Activated naive CD4-positive, alpha-beta T cell treated with anti-CD3 and anti-CD28 coated beads for 36 hours (primary cell): ENCODE measurements at places on chromosomes 6 and 20. TPM values are rescaled to one million over a fixed set of nuclear protein-coding genes. Genes with fewer than 3 reads are reported as not detected.

GJA10 gene
- not detected for total RNA-seq

TLDC2 gene
- total RNA-seq: not detected

DAAM2 gene
- not detected for total RNA-seq

PKIB gene
- total RNA-seq: not detected

BIRC7 gene
- not detected for total RNA-seq

LY86 gene
- total RNA-seq: 2.0 TPM

LPIN3 gene
- total RNA-seq: 1.0 TPM

RAET1G gene
- total RNA-seq: not detected

C6orf132 gene
- 0.14 TPM for total RNA-seq

ZNF335 gene
- total RNA-seq: 28.0 TPM

OPN5 gene
- total RNA-seq: not detected

CLPSL2 gene
- total RNA-seq: not detected

ADGRB3 gene
- not detected for total RNA-seq

BEND3 gene
- total RNA-seq: 2.6 TPM

RNF8 gene
- 19.4 TPM for total RNA-seq

ZNF165 gene
- total RNA-seq: 6.5 TPM

TMC2 gene
- not detected for total RNA-seq

CLDN20 gene
- total RNA-seq: not detected

HLA-DQA1 gene
- total RNA-seq: 0.81 TPM

GSTA1 gene
- total RNA-seq: not detected

RNF217 gene
- total RNA-seq: 2.4 TPM

SRMS gene
- not detected for total RNA-seq

PRSS16 gene
- total RNA-seq: 1.3 TPM

ZBTB24 gene
- 7.4 TPM for total RNA-seq

RBBP9 gene
- total RNA-seq: 17.3 TPM

NRN1 gene
- total RNA-seq: 0.20 TPM

NOL4L gene
- 24.8 TPM for total RNA-seq

DCDC2 gene
- not detected for total RNA-seq

SYNDIG1 gene
- not detected for total RNA-seq

DLK2 gene
- total RNA-seq: 0.47 TPM

PRPH2 gene
- total RNA-seq: not detected

BNIP5 gene
- not detected for total RNA-seq

KPNA5 gene
- total RNA-seq: 8.9 TPM

CRISP3 gene
- total RNA-seq: not detected

RNASET2 gene
- 74.1 TPM for total RNA-seq

NOTCH4 gene
- total RNA-seq: 0.50 TPM

ZBTB12 gene
- 0.57 TPM for total RNA-seq

KCNB1 gene
- total RNA-seq: not detected

NCOA6 gene
- total RNA-seq: 14.1 TPM

POPDC3 gene
- total RNA-seq: not detected

MRAP2 gene
- not detected for total RNA-seq

KDM1B gene
- 15.2 TPM for total RNA-seq

ELOVL2 gene
- total RNA-seq: not detected

CLPSL1 gene
- total RNA-seq: not detected

CALHM4 gene
- not detected for total RNA-seq

SLPI gene
- total RNA-seq: not detected

ZNF391 gene
- 3.3 TPM for total RNA-seq

MUC22 gene
- total RNA-seq: not detected

ATP6V1G2 gene
- total RNA-seq: 1.2 TPM

HLA-DPA1 gene
- total RNA-seq: 12.1 TPM
